T-cell (primary cell): ENCODE measurements at places on chromosomes 5 and 9.

- no peak for DNase-seq
Measured at GRCh38 chr9:34862043-34862442, 96.0 kb upstream of the PHF24 start.

DNA sequence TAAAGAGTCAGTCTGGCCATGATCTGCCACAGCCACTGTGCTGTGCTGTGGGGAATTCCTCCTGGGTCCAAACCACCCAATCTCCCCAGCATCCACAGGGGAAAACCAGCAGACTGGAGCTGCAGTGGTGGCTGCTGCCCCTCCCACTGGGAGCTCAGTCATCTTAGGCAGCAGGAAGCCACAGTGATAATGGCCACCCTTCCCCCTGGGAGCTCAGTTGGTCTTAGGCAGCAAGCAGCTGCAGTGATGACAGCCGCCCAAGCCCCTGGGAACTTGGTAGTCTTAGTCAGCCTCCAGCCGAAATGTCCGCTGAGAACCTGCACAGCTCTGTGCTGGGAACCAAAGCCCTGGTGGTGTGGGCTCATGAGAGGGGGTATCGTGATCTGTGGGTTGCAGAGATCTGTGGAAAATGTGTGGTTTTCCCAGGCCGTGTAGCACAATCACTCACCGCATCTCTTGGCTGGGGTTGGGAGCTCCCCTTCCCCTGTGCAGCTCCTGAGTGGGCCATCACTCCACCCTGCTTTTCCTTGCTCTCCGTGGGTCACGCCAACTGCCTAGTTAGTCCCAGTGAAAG, 38.4 kb upstream of the SMIM15 start:
- DNase-seq, result no peak

GRCh38 chr5:43357878-43358281, 44.7 kb upstream of the HMGCS1 start:
- no peak for DNase-seq

DNA sequence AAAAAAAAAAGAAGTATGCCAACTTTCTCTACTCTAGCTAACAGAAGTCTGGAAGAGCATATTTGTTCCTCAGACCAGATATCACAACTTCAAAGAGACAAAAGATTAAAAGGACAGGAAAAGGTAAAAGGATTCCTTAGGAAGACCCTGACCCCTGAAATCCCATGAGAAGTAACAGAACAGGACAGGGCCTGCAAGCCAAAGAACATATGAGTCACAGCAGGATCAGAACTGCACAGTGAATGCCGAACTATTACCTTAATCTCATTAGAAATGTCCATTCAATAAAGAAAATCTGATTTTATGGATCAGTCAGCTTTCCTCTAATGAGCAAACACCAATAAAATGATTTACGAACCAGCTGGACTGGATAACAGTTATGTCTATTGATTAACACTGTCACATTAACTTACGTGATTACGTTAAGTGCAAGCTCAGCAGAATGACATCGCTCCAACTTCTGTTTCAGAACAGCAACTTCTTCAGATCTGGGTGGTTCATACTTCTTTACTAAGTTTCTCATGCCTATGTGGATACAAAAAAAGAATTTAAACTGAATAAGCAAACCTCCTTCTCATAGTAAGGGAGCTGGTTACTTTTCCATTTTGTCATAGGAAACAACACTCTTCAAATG, 13.6 kb downstream of the CCNH start:
- no peak for DNase-seq

- no peak for DNase-seq
Measured at GRCh38 chr9:88605512-88606362, 70.8 kb downstream of the NXNL2 start.

DNA sequence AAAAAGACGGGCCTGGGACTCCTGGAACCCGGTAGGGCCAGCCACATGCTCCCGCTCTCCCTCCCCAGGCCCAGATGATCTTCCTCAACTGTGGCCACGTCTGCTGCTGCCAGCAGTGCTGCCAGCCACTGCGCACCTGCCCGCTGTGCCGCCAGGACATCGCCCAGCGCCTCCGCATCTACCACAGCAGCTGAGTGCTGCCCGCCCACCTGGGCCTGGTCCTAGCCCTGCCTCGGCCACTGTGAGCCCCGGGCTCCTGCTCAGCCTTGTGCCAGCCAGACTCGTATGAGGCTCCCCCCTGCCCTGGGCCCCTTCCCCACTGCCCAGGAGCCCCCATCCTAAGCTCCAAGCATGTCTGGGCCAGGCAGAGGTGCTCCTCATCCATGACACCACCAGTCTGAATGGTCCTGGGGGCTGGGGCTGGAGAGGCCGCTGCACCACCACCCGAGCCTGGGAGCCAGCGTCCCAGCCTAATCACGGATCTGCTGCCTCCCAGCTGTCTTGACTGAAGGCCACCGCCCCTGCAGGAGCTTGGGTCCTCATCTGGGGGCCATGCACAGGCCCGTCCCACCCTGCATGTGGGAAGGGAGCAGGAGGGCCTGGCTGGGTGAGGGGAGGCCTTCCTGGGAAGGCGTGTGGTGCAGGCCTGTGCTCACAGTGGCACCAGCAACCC, 51.5 kb downstream of the LRSAM1 start:
- no peak for DNase-seq

- DNase-seq, result no peak
Measured at GRCh38 chr5:56055287-56055686, 60.5 kb upstream of the IL6ST start.

- DNase-seq, result no peak
Measured at GRCh38 chr9:131781069-131781468, 41.2 kb upstream of the RAPGEF1 start.

DNA sequence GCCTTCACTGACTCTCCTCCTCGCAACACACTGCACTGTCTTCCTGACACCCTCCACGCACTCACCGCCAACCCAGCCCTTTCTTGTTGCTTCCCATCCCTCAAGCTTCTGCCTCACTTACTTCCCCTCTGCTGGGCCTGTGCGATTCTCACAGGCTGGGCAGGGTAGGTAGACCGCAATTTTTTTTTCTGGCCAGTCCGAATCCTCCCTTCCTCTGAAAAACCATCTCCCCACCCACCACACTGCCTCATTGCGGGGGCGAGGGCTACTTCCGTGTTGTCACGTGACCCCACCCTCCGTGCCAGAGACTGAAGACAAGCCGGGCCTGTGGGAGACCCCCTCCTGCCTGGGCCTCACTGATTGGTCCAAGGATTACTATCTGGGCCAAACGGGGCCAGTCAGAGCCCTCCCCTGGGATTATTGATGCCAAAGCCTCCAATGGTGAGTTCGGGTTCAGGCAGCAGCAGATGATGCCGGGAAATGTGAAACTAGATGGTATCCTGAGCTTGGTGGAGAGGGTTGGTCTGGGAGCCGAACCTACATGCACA, 73.1 kb downstream of the STK10 start:
- DNase-seq, result peak; percentile 57

GRCh38 chr9:14868772-14869583, 41.2 kb downstream of the FREM1 start:
- no peak for DNase-seq

GRCh38 chr9:122190597-122191381, 31.1 kb downstream of the MORN5 start:
- DNase-seq, result no peak

GRCh38 chr9:129656795-129657390, 8.6 kb upstream of the PRRX2 start:
- DNase-seq, result no peak

DNA sequence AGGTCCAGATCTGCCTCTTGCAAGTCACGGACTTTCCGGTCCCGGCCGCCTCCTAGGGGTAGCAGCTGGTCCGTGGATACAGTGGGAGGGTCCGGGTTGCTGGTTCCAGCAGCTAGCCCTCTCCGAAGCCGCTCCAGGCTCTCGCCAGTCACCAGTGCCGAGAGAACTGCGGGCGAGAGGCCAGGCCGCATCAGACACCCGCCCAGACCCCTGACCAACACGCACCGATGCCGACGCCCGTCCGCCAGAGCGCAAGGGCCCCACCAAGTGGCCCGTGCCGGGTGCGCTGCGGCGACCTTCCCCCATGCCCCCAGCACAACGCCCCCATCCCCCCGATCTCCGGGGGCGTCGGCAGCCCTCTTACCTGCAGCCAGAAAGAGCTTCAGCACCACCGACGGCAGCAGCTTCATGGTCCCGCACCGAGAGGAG, 470 bp downstream of the HBEGF start:
- DNase-seq, result no peak

DNA sequence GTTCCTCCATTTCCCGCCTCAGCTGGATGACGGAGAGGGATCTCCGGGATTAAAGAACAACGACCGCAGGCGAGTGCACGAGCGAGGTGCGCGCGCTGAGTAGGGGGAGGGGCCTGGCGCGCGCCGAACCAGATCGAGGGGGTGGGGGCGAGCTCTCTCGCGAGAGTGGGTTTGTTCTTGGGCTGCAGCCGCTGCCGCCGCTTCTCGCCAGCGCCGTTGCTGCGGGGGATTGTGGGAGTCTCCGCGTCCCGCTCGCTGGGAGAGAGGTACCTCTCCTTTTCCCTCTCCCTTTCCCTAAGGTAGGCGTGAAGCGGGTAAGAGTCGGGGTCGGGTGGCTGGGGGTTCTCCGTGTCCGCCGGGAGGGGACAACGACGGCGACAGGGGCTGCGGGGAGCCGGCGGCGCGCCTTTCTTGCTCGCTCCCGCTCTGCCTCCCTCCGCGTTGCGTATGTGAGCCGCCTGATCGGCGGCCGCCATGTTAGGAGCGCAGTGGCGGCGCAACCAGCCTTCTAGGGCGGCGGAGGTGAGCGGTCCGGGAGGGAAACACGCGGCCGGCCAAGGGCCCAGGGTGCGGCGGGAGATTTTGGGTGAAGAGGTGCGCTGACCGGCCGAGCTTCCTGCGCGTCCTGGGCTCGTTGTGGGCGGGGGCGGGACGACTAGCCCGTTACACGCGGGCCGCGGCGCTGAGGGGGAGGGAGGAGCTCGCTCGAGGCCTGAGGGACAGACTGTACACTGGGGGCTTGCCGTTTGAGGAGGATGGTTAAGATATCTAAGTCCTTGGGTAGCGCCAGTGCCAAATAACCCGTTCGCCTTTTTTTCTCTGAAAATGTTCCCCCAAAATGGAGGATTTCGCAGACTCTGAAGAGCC, at the start of gene MATR3:
Gene MATR3 (plus strand): TSS at position 234 of the 867 bp plus-strand sequence. CDS start 13,676 bp downstream, outside the sequence.
- peak; percentile 88 for DNase-seq

DNA sequence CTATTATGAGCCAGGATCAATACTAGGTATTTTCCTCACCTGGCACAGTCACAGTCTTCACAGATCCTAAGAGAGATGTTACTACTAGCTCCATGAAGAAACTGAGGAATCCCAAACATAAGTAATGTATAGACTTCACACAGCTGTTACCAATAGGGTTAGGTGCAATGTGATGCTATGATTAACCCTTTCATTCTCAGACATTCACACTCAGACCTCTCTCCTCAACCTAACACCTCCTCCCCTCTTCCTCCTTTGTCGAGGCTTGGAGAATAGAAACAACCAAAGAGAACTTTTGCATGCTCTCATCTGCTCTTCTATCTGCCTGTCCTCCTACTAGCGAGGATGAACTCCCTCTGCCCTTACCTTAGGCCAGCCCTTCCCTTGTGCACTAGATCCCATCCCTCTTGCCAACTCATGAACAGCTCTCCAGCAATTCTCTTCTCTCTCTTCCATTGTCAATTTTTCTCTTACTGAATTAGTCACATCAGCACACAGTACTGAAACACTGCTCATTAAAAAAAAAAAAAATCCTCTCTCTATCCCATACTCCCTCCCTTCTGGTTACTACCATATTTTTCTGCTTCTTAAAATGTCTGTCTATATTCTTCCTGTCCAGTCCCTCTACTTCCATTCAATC, 47.7 kb downstream of the MAPKAP1 start:
- DNase-seq, result no peak

DNA sequence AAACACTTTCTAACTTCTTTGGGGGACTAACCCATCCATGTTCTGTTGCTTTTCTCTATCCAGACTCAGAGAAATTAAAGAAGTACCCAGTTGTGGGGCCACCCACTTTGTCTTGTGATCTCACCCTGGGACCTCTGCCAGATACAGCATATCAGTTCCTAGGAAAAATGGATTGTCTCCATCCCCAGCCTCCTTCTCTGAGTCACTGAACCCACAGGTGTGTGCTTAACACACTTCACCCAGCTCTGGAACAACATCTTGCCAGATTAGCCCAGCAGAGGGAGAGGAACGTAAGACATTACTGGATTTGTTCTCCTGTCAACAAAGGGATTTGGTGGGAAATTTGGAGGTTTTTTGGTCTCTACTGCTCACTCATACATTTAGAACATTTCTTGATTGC, 19.2 kb downstream of the FAM240B start:
- DNase-seq, result no peak

- DNase-seq, result no peak
Measured at GRCh38 chr5:113692891-113693457, 179.5 kb downstream of the YTHDC2 start.

DNA sequence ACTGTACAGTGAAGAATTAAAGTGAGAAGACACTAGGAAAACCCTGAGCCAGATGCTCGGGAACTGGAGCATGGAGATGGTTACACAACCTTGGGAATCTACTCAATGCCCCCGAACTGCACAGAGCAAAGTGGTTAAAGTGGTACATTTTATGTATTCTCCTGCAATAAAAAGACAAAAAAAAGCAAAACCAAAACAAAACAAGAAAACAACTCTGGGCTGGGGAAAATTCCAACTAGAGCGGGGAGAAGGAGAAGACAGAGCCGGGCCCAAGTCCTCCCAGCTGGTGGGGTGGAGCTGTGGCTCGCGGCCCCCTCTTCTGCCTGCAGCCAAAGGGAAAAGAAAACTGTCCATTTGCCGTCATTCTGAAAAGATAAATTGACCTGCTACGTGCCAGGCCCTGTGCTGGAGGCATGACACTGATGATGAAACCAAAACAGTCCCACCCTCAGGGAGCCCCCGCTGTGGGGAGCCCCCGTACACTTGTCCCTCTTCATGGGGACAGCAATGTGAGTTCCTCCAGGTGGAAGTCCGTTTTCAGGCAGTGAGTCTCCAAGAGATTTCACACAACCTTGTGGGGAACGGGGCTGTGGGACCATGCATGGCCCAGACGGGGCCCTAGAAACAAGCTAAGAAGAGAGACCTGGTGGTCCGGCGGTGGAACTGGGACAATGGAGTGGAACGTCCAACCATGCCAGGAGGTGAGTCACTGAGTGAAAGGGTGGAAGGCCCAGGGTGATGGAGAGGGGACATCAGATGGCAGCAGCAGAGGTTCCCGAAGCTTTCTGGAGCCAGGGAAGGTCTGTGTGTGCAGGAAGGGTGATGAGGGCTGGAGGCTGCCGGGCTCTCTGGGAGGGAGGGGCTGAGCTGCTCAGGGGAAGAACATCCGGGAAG, 114.8 kb upstream of the COL5A1 start:
- no peak for DNase-seq

DNA sequence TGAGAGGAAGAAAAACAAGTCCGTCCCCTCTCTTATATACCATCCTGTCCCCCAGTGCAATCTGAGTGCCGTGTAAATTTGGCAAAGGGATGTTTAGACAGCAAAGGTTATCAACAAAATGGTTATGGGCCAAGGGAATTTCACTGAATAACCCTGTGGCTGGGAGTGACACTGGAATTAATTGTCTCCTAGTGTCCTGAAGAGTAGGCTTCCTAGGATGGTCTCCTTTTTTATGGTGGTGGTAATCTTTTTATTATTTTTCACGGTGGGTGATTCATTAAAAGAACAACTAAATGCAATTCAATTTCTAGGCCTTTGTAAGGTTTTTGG, 244.2 kb downstream of the PIK3R1 start:
- no peak for DNase-seq
